Stimulated activated CD8-positive, alpha-beta memory T cell treated with anti-CD3 and anti-CD28 coated beads, Interleukin-7, amount 100 ng/mL, for 1 hour (primary cell): ENCODE measurements at places on chromosomes 3 and 15.

DNA sequence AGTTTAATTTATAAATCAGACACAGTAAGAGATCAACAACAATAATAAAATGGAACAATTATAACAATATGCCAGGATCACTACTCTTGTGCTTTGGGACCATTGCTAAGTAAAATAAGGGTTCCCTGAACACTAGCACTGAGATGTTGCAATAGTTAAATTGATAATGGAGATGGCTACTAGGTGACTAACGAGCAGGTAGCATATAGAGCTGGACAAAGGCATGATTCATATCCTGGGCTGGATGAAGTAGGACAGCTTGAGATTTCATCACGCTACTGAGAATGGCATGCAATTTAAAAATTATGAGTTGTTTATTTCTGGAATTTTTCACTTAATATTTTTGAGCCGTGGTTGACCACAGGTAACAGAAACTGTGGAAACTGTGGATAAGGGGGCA lies 20.7 kb upstream of the MYZAP start:
- DNase-seq: no peak

DNA sequence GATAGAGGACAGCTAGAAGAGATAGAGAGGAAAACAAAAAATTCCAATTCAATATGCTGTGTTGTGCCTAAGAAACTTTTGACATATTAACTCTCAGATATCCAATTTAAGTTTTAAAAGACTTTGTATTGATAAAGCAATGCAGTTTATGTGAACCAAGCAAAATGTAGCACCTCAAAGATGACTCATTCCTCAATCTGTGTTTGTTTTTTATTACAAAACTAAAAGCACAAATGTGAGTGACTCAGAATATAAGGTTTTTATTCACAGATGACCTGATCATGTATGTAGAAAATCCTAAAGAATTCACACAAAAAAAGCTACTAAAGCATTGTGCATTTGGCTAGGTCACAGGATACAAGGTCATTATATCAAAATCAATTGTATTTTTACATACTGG lies 11.1 kb downstream of the HCLS1 start:
- no peak for DNase-seq

GRCh38 chr3:175199961-175200360 lies 340.8 kb downstream of the NAALADL2 start:
- no peak for DNase-seq

GRCh38 chr15:43528542-43529007 lies 11.2 kb downstream of the MAP1A start:
- DNase-seq: no peak

DNA sequence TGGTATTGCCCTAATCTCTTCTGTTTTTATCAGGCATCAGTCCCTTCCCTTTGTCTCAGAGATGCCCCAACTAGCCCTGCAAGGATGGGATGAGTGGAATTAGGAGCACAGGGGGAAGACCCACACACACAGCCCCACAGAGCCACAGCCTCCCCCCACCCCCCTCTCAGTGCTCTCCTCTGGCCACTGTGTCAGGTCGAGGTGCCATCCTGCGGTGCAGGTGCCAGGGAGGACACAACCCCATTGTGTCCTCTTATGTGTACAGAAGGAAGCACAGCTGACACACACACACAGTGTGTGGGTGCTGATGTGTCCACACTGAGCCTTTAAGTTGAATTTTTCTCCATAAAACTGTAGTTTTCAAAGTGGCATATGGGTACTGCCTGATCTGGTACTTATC lies 534.5 kb downstream of the OCA2 start:
- DNase-seq: no peak

DNA sequence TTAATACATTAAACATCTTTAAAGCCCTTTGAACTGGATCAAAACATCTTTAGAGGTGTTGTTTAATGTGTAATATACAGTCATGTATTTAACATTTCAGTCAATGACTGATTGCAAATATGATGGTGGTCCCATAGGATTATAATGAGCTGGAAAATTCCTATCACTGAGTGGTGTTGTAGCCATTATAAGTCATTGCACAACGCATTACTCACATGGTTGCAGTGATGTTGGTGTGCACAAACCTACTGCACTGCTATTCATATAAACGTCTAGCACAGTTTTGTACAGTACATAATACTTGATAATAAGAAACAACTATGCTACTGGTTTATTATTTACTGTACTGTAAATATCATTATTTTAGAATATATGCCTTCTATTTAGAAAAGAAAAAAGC lies 75.6 kb downstream of the DTWD1 start:
- no peak for DNase-seq

DNA sequence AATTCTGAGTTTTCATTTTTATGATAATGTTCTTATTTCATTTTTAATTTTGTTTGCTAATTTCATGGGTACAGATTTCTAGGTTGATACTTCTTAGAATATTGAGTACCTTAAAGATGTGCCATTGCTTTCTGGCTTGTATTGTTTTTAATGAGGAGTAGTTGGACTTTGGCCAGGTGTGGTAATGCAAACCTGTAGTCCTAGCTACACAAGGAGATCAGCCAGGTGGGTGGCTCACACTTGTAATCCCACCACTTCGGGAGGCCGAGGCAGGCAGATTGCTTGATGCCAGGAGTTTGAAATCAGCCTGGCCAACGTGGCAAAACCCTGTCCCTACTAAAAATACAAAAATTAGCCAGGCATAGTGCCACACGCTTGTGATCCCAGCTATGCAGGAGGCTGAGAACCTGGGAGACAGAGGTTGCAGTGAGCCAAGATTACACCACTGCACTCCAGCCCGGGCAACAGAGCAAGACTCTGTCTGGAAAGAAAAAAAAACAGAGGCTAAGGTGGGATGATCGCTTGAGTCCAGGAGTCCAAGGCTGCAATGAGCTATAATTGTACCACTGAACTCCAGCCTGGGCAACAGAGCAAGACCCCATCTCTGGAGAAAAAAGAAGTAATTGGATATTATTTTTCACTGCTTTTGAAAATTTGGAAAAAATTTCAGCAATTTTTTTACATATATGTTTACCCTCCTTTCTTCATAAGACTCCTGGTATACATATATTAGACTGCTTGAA lies 198.0 kb downstream of the ALCAM start:
- DNase-seq: no peak

- no peak for DNase-seq
These were observed 90.4 kb downstream of the MB21D2 start for GRCh38 chr3:192827208-192827607.

DNA sequence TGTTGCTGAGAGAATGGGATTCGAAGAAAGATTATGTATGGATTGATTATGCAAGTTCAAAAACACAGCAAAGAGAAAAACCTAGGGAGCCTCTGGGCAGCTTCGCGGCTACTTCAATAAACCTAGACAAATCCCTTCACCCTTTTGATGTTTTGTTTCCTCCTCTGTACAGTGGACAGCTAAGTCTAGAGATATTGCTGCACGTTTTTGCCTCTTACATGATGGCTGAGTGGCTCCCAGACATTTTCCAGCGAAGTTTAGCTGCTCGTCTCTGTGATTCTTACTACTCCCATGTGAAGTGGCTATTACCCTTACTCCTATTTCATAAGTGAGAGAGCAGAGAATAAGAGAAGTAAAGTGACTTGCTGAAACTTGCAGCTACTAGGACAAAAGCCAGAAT lies 695.0 kb upstream of the GRM7 start:
- DNase-seq: no peak

DNA sequence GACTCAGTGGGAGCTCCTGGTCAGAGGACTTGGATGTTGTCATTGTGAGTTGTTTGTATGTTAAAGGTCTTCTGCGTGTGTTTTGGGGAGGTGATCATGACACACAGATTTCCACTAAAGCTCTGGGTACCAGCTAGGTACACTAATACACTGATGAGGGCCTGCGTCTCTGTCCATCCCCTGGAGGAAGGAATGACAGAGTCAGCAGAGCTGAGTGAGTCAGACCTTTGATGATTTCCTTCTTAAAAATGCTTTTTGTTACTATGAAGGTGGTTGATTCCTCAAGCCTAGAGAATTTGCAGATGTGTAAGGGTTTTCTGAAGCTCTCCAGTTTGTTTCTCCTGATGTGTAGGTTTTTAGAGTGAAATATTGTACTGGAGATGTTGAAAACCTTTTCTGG lies 424.1 kb upstream of the TPM1 start:
- DNase-seq: no peak

GRCh38 chr3:15750143-15750542 lies 47.6 kb downstream of the ANKRD28 start:
- no peak for DNase-seq

DNA sequence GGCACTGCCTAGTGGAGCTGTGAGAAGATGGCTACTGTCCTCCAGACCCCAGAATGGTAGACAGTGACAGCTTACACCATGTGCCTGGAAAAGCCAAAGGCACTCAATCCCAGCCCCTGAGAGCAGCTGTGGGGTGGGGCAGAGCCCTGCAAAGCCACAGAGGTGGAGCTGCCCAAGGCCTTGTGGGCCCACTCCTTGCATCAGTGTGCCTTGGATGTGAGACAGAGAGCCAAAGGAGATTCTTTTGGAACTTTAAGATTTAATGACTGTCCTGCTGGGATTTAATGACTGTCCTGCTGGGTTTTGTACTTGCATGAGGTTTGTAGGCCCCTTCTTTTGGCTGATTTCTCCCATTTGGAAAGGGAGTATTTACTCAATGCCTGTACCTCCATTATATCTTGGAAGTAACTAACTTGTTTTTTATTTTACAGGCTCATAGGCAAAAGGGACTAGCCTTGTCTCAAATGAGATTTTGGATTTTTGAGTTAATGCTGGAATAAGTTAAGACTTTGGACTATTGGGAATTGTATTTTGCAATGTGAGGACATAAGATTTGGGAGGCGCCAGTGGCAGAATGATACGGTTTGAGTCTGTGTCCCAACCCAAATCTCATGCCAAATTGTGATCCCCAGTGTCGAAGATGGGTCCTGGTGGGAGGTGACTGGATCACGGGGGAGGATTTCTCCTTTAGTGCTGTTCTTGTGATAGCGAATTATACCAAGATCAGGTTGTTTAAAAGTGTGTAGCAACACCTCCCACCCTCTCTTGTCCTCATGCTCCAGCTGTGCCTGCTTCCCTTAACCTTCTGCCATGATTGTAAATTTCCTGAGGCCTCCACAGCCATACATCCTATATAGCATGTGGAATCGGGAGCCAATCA lies 80.4 kb downstream of the MYO5A start:
- DNase-seq: no peak

- no peak for DNase-seq
These were observed 27.3 kb downstream of the LARP6 start for GRCh38 chr15:70826634-70827033.

- no peak for DNase-seq
These were observed 27.8 kb upstream of the ALDH1L1 start for GRCh38 chr3:126208182-126208581.

- DNase-seq: no peak
These were observed 299.5 kb upstream of the RASGRP1 start for GRCh38 chr15:38864122-38864521.

GRCh38 chr3:71442652-71443042 lies 140.9 kb downstream of the FOXP1 start:
- no peak for DNase-seq

- no peak for DNase-seq
These were observed 84.7 kb upstream of the PTX3 start for GRCh38 chr3:157351981-157352380.

DNA sequence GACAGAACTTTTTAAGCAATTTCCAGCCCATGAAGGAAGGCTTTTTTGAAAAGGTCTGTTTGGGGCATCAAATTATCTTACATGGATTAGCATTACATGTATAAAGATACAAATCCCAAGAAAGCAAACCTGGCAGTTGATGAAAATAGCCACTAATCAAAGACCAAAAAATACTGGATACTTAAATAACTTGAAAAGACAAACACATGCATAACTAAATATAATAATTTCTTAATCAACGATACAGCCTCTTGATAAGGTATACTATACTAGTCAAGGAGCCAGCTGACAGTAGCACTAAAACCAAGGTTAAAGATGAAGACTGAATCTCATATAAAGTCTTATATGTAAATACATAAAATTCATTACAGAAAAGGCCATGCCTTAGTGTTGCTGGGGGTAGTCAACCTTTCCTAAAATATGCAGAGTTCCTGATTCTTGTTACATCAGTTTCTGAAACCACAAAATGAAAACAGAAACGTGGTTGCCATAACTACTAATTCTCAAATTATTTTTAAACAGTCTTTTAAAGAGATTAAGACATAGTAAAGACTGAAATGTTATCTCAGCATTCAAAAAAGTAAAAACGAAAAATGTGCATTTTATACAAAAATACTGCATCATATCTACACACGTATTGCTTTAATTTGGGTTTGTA lies 2.0 kb downstream of the ANKRD28 start:
- no peak for DNase-seq

GRCh38 chr3:138768125-138768524 lies 66.6 kb downstream of the PIK3CB start:
- DNase-seq: no peak

- DNase-seq: no peak
These were observed 259.3 kb downstream of the ZBTB20 start for GRCh38 chr3:114887806-114888205.

- no peak for DNase-seq
These were observed 93.6 kb upstream of the COL8A1 start for GRCh38 chr3:99544786-99545281.

DNA sequence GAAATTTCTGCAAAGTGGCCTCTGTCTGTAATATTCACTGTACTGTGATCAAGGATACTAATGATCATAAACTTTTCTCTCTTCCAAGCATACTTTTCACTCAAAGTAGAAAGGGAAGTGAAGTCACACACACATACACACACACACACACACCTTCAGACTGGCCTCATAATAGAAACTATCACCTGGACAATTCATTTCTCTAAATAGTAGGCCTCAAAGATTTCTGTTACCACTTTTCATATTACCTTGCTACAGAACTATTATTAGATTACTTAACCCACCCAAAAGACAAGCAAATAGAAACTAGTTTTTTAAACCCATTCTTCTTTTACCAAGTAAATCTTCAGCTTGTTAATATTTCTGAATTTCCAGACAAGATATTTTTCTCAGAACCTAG lies 12.2 kb downstream of the CPB1 start:
- no peak for DNase-seq

- no peak for DNase-seq
These were observed 269.2 kb downstream of the PDCD6IP start for GRCh38 chr3:34067536-34068051.

- no peak for DNase-seq
These were observed 37.7 kb downstream of the TKT start for GRCh38 chr3:53218131-53218530.

DNA sequence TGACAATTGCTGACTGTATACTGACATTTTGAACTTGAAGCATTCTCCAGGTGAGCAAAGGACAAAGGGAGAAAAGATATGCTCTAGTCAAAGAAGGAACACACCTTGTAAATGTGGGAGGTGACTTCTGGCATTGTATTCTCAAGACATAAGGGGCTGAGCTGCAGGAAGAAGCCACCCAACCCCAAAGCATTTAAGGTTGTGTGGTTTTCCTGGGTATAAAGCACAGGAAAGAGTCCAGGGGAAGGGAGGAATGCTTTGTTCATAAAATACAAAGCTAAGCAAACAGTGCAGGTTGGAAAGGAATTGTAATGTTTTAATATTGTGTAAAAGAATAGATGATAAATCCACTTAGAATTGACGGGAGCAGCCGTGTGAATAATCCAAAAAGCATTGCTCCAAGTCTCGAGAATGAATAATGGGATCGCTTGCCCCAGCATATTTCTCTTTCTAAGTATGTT lies 102.4 kb upstream of the LRIG1 start:
- DNase-seq: no peak
